ENCODE measurements at places on chromosomes 5 and 9.

- DNase-seq = no peak
Measured at GRCh38 chr5:87653242-87653641, 240.5 kb upstream of the CCNH start.

DNA sequence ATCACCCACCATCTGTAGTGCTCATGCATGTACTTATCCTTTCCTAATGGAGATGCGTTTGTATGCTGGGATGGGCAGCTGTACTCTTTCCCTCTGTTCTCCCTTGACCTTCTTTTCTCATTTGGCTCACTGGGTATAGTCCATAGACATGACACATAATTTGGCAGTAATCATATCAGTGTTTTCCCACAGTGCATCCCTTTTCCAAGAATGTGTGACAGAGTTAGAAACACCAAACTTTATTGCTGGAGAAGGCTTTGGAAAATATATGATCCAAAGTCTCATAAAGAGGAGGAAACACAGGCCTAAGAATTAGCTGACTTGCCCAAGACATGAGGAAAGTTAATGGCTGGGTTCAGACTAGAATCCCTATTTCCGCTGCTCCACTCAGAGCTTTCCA lies 1233.4 kb upstream of the DMAC1 start:
- no peak for DNase-seq

DNA sequence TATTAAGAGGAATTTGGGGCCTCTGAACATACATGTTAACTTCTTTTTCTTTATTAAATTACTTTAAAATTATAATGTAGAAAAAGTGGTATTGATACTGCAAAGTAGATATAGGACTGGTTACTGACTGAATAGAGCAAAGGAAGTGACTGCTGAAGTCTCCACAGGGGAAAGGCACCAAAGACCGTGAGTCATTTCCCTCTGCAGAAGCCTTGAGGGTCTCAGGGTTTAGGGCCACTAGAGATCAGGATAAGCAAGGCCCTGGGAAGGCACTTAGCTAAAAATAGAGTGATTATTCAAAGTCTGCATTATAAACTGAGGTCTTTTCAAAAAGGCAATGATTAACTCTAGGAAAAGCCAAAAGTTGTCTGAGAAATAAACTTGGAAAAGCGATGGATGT lies 44.7 kb upstream of the ITGA1 start:
- no peak for DNase-seq

DNA sequence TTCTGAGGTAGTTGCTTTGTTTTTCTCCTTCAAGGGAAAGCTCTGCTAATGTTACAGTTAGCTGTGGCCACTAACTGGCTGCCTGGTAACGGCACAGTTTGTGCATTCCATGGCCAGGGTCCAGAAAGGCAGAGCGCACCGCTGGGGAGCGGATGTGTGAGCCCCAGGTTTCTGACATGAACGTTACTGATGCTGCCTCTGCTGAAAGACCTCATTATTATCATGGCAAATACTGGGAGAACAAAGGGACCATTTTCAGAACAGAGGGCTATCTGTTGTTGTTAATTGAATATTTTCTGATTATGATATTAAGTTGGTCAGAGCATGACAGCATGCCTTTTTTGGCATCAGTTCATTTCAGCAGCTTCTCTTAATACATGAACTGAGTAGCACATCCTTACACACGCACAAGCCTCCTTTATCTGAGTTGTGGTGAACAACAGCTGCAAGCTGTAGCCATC lies 134.1 kb downstream of the NUDT12 start:
- peak; percentile 60 for DNase-seq

GRCh38 chr5:150780816-150781221 lies 2.3 kb downstream of the SMIM3 start:
- DNase-seq = peak; percentile 93

GRCh38 chr9:79334711-79335110 lies 237.1 kb upstream of the TLE4 start:
- no peak for DNase-seq

DNA sequence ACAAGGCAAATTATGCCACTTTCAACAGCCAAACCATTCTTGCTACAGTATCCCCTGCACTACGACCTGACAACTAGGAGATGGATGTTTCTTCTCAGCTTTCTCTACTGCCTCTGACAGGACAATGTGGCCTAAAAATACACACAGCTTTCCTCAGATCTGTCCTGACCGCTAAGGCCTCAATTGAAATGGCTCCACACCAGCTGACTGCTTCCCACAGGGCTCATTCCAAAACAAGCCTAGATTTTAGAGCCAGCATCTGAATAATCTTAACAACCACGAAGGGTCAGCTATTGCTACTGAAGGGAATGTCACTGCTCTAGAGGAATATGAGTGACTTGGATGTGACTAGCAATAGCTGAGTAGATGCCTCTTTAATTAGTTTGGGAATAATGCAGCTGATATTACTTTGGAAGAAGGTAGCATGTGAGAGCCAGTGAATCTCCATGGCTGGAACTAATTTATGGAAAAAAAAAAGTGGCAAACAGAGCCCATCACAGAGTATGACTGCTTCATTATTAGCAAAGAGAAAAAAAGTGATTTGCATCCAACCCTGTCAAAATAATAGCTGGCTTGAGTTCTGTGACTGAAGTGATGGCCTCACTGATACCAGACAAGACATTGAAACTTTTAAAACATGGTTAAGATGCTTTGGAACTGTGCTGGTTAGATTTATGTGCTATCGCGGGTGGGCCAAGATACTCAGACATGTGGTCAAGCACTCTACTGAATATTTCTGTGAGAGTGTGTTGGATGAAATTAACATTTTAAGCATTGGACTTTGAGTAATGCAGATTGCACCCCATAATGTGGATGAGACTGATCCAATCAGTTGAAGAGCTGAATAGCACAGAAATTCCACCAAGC lies 450.2 kb downstream of the NR2F1-AS1 start:
- DNase-seq = no peak

DNA sequence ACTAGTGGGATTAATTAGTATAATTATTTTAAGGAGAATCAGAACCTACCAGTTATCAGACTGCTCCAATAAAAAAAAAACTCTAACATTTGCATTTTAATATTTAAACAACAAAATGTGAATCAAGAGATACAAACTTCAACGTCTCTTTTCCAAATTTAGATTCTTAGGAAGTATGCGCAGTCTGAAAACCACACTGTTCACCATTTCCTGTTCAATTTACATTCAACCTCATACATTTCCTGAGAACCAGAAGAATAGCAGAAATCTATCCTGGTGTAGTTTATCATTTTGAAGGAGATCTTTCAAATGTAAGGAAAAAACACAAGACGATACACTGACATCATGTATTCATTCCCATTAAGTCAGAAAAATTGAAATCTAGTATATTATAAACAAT lies 869.2 kb downstream of the EFNA5 start:
- no peak for DNase-seq

DNA sequence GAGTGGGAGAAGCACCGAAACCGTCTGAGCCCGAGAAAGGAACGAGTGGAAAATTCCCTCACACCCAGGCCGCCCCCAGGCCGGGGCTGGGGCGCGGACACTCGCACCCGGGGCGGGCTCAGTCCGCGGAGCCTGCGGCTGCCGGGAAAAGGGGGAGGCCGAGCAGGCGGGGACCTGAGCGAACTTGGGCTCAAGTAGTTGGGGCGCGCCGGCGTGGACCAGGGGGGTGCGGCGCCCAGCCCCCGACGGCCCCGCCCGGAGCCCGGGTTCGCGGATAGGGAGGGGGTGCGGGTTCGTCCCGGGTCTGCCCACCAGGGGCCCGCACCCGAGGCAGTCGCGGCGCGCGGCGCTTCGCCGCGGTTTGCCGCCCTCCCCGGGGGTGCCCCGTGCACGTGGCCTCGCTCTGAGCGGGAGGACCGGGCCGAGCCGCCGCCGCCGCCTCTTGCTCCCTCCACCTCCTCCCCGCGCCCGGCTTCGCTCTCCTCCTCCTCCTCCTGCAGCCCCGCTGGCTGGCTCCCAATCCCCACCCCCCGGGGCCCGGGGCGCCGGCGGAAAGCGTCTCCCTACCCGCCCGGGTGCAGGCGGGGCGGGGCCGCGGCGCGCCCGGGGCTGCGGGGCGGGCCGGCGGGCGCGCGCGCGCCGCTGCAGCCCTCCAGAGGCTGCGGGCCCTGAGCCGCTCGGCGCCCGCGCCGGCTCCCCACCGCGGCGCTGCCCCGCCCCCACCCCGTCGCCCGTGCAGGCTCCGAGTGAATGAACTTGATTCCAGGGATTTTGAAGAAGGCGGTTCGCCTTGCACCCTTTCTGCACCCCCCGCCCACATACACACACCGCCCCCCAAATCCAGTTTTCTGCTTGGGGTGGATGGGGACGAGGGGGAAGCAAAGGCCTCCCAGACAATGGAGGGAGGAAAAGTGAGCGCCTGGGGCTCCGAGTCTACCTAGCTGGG lies 1.3 kb upstream of the NFIB start:
- DNase-seq = peak; percentile 82

DNA sequence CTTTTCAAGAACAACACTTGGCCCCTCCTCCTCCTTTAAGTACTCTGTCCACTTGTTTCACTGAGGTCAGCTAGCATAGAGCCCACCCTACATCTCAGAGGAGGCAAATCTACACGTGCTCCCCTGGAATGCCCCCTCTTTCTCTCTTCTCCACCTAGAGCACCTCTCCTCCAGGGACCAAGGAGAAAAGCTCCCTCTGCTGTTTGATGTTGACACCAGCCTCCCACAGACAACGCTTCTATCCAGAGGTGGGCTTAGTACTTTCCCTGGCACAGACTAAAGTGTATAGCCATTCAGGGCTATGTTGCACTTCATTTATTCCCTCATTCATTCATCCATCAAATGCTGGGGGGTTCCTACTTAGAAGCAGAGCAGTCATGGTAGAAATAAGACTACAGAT lies 68.2 kb upstream of the TAF1L start:
- no peak for DNase-seq

- no peak for DNase-seq
Measured at GRCh38 chr5:31328040-31328733, 134.7 kb downstream of the CDH6 start.

DNA sequence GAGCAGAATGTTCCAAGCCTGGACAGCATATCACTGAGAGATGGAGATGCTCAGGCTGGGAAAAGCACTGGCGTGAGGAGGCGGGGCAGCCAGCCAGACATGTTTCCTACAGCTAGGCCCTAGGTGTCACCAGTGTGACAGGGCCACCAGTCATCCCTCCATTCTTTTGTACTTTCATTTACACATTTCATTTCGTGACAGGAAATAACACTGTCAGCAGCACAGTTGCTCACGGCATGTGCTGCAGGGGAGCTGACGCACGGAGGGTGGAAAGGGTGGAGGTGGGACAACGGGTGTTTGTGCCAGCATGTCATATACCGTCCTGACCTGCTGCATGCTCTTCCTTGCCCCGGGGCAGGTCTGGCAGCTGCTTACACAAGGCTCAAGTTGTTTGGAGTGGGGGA lies 14.8 kb upstream of the CEMIP2 start:
- DNase-seq = no peak

DNA sequence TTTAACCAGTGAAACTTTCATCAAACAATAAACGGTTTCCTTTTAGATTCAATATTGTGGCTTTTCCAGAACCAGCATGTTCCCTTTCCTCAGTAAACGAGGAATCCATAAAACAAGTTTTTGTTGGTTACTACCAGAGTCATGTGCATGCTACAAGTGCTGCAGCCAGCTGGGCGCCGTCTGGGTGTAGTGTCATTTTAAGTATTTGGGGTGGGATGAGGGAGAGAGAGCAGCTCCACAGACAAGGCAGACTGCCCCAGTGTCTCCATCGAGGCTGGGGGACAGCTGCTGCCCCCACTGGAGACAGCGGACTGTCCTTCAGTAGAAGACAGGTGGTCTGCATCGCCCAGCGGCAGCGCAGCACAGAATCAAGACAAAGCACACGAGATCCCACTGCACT lies 17.3 kb downstream of the ARPC5L start:
- DNase-seq = no peak

GRCh38 chr5:139061856-139062255 lies 136.3 kb downstream of the SIL1 start:
- peak; percentile 19 for DNase-seq

- DNase-seq = no peak
Measured at GRCh38 chr9:61670616-61671015, 480.8 kb downstream of the SPATA31A7 start.

DNA sequence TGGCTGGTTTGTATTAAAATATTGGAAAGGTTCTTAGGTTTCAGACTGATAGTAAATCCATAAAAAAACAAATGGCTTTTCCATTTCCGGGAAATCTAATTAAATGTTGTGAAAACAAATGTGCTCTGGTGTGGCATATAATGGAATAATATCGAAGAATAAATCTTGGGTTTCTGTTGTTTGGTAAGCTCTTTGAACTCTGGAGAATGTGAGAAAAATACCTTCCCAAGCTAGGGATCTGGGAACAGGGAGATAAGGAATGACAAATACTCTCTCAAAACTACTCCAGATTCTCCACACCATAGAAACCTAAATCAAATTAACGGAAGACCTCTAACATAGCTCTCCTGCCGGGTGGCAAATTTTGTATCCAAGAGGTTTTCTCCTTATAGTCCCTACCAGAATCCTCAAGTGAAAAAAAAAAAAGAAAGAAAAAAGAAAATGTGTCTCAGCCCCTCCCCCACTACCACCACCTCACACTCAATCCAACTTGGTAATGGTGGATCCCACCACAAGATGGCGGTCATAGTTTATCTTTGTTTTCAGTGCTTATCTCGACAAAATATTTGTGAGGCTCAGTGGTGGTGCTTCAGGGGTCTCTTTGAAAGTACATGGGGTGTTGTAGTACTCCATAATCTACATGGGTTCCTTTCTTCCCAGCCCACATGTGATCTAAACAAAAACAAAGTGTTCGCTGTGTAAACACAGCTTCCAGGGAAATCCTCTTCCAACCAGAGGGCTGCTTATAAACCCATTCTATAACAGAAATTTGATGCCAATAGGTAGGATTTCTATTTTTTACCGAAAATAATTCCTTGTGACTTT lies 54.5 kb upstream of the FST start:
- DNase-seq = no peak

DNA sequence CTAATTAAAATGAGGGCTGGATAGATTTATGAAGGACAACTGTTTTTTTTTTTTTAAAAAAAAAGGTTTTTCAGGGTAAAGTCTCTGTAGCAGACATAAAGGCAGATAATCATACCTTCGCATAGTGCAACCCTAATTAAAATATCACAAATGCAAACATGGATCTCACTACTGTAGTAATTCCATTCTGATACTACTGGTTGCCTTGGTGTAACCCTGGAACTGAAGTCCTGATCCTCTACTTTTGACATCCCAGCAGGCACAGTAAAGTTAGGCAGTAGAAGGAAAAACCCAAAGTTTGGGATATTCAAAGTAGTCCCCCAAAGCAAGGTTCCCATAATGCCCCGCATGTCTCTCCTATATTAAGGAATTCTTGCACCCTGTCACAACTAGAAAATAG lies 19.6 kb downstream of the RFX3 start:
- no peak for DNase-seq

- no peak for DNase-seq
Measured at GRCh38 chr5:83101514-83101913, 24.2 kb downstream of the XRCC4 start.

- DNase-seq = no peak
Measured at GRCh38 chr5:168601972-168602371, 22.8 kb upstream of the PANK3 start.

- no peak for DNase-seq
Measured at GRCh38 chr9:137556069-137556838, 4.6 kb downstream of the MRPL41 start.

GRCh38 chr9:110056062-110056461 lies 151.9 kb downstream of the C9orf152 start:
- DNase-seq = no peak

Measured in fibroblast of skin of right quadriceps (primary cell).